ENCODE measurements at places on chromosomes 4 and X.

DNA sequence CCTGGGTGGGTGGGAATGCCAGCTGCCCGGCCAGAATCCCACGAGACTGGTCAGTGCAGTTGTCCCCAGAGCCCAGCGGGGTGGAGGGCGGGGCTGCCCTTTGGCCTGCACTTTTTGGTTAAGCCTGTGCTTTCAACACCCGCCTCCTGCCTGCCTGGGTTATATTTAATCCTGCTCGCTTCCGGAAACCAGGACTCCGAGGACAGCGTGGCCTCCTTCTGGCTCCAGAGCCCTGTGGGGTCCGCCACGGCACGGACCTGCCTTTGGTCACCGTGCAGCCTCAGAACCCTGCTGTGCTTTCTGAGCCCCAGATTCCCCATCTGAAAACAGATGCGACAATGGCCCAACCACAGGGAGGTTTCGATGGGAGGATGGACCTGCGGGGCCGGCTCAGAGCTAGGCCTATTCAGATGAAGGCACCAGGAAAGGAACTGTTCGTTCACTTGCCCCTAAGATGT, 29.4 kb upstream of the KIAA0232 start:
- no peak for DNase-seq

GRCh38 chr4:180028682-180029081, 2214.5 kb upstream of the TENM3 start:
- no peak for DNase-seq

DNA sequence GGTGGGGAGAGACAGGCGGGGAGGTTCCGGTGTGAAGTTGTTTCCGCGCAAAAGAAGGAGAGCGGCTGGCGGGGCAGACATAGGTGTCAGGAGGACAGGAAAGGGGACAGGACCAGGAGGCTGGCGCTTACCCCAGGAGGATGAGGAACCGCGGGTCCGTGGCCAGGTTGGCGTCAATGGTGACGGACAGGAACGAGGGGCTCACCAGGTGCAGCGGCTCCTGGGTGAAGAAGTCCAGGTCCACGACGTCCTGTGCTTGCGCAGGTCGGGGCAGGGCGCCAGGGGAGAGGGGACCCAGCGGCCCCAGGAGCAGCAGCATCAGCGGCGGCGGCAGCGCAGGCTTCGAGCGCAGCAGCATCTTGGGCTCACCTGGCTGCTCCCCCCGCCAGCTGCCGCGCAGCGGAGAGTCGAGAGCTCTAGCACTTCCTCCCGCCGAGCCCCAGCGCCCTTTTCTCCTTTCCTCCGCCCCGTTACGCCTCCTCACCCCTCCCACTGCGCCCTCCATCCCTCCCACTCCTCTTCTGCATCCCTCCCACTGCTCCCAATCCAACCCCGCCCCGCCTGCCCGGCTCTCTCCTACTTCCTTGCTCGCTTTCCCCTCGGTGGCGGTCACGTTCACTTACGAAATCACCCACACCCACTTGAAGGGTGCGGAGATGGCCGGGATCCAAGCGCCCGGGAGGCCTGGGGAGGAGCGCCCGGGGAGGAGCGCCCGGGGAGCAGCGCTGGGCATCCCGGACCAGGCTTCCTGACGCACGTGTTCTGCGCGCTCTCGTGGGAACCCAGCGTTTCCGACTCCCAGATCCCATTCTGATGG, at the start of gene HPSE:
HPSE (minus strand) TSS at position 424 of the 817 bp plus-strand sequence; CDS start at position 358, 66 bp downstream.
- peak; percentile 52 for DNase-seq

- no peak for DNase-seq
These were observed 50.3 kb upstream of the HPF1 start for GRCh38 chr4:169807934-169808509.

GRCh38 chrX:8864161-8864560, 63.0 kb upstream of the FAM9A start:
- DNase-seq = no peak

GRCh38 chr4:24853142-24853541, 57.8 kb downstream of the SOD3 start:
- no peak for DNase-seq

DNA sequence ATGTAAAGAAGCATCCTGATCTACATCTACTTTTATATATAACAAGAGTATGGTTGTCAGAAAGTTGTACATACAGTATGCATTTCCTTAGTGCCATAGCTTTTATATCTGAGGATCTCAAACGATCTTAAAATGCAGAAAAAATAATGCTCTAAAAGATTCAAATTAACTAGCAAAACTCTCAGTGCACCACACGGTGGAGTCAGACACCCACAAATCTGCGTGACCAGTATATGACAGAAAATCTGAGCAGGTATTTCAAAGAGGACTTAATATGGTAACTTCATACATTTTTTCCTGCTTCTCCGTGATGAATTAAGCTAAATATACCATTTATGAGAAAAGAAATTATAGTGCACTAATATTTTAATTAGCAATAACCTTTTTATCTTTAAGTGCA, 803.0 kb downstream of the DMD start:
- peak; percentile 0 for DNase-seq

- DNase-seq = no peak
These were observed 1015.3 kb downstream of the ARAP2 start for GRCh38 chr4:35229021-35229420.

DNA sequence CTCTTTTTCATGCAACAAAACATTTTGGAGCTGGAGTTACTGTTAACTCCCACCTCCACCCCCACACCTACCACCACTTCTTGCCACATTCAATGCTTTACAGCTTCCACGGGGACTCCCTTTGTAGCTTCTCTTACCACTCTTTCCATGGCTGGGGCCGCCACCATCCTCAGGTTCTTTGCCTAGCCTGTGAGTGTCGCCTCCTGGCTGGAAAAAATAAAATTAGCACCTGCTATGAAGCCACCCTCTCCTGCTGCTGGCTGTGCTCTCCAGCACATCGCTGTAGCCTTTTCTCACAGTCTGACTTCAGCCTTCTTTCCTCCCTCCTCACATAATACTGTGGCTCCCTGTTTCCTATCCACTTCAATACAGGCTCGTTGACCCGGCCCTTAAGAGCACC, 114.4 kb downstream of the FRAS1 start:
- DNase-seq = no peak

DNA sequence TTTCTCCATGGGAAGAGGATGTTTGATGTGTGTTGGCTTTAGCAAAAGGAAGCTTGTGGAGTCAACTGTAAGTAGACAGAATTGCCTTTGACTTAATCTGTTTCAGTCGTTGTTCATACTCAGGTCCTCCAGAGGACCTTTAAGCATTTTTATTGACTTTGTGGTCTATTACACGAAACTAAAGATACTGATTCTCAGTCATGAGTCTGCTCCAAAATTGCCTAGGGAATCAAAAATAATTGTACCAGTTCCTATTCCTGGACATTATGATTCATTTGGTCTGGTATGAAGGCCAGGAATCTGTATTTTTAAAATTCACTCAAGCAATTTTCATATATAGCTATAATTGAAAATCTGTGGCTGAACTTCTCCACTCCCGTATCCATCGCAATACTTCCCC, 38.6 kb downstream of the AR start:
- no peak for DNase-seq

Measured in stimulated activated CD4-positive, alpha-beta T cell treated with anti-CD3 and anti-CD28 coated beads, Interleukin-2, amount 100 ng/mL, for 4 hours (primary cell).